CD8-positive, alpha-beta T cell (primary cell): ENCODE measurements at places on chromosomes 6 and 20.

DNA sequence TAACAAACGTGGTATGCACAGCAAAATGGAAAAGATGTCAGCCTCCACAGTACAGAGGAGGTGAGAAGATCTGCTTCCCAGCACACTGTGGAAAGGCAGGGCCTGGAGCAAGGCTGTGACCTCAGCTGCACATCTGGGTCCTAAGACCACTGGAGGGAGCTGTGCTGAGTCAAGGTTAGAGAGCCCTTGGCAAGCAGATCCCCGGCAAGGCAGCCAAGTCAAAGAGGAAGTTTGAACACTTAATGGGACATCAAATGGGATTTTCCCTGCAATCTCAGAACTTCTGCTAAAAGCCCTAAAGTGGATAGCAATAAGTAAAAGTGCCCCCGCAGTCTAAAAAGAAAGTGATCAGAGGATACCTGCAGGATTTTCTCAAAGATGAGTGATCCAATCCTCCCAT is 39.5 kb downstream of the UNC5CL start:
- no peak for DNase-seq

GRCh38 chr6:6946206-6947155 is 161.3 kb upstream of the RREB1 start:
- DNase-seq, result no peak

- DNase-seq, result no peak
Observed at GRCh38 chr6:108383981-108384380, 89.1 kb downstream of the AFG1L start.

- no peak for DNase-seq
Observed at GRCh38 chr20:57076152-57076652, 190.2 kb downstream of the BMP7 start.

DNA sequence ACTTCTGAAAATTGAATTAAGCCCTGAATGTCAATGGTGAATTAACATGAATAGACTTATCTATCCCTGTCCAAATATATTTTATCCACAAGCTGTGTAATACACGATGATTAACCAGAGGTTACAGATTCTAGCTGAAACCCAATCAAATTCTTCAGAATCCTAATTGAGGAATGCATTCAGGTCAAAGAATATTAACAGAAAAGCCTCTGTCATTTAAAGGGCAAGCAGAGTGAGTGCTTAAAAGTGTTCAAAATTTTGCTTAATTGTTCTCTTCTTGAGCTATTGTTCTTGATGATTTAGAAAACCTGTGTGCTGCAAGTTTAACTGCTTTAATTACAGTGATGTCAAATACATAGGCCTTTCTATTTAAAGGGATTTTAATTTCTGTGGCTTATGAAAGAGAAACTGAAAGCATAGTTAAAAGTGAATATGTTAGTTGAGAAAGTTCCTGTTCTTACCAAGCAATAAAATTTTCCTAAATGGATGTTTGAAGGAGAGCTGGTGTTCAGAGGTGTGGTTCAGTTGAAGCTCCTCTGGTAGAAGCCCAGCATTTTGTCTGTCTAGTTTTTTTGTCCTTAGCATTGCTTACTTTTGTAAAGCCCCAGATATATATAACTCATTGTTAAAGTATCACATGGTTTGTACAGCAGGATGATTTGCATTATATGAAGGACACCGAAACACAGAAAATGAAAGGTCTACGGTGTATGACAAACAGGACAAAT is 466.3 kb upstream of the PLCB4 start:
- DNase-seq, result no peak

GRCh38 chr6:109736273-109737025 is 45.4 kb downstream of the FIG4 start:
- no peak for DNase-seq

DNA sequence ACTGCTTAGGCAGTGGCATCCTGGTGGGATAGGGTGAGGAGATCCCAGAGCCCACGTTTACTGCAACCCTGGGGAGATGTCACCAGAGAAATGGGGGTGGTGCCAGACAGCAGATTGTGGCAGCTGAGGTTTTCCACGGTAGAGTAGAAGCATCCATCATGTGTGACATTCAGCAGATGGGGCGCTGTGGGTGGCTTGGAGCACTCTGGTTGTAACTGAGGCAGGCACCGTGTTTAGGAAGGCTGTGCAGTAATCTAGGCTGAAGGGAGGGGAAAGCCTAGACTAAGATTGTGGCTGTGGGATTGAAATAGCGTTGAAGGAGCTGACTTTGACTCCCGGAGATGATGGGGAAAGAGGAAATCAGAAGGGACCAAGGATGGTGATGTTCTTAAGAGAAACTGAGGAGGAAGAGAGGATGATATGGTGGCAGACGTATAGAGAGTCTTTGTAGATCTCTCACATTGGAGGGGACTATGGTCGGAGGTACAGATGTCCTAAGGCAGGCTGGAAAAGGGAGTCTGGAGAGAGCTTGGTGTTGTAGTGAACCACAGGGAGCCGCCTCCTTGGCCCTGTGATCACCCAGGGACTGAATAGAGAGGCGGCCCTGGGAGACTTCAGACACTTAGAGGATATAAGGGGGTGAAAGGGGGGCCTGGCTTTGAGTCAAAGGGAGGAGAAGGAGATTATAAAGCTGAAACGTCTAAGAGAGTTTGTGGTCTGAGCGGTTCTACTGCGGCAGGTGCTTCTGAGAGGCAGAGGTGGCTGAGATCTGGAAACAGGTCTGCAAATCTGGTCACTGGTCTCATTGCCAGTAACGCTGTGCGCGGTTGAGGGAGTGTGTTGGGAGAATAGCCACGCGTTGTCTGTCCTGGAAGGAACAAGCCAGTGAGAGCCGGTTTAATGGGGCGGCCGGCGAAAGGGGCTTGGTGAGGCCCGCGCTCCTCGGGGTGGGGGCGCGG is 792 bp upstream of the MICA start:
- no peak for DNase-seq

DNA sequence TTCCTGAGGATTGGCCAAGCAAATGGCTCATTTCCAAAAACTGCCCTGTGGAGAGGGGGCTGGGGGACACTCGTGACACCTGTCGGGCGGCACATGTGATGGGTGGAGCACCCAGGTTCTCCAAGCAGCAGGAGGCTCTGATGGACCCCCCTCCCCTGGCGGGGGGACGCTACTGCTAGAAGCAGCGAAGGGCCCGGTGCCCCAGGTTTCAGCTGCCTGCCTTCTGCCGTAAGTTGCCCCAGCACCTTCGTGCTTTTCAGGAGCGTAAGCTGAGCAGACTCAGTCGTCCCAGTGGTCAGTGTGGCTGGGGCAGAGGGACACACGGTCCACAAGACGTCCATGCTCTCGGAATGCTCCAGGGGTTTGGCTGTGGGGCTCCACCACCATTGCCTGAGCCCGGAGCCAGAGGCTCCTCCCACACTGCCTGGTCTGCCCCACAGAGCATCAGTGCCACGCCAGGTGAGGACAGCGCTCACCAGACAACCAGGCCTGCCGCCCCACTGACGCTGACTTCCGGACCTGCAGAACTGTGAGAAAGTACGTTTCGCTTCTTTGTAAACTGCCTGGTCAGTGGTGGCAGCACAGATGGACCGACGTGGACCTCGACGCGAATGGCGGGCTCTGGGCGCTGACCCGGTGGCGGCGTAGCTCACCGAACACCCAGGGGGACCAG is 4.1 kb upstream of the ADRM1 start:
- no peak for DNase-seq

DNA sequence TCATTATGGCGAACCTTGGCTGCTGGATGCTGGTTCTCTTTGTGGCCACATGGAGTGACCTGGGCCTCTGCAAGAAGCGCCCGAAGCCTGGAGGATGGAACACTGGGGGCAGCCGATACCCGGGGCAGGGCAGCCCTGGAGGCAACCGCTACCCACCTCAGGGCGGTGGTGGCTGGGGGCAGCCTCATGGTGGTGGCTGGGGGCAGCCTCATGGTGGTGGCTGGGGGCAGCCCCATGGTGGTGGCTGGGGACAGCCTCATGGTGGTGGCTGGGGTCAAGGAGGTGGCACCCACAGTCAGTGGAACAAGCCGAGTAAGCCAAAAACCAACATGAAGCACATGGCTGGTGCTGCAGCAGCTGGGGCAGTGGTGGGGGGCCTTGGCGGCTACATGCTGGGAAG is 22.5 kb upstream of the PRND start:
- no peak for DNase-seq

GRCh38 chr20:10594296-10594868 is 79.4 kb downstream of the JAG1 start:
- DNase-seq, result no peak

DNA sequence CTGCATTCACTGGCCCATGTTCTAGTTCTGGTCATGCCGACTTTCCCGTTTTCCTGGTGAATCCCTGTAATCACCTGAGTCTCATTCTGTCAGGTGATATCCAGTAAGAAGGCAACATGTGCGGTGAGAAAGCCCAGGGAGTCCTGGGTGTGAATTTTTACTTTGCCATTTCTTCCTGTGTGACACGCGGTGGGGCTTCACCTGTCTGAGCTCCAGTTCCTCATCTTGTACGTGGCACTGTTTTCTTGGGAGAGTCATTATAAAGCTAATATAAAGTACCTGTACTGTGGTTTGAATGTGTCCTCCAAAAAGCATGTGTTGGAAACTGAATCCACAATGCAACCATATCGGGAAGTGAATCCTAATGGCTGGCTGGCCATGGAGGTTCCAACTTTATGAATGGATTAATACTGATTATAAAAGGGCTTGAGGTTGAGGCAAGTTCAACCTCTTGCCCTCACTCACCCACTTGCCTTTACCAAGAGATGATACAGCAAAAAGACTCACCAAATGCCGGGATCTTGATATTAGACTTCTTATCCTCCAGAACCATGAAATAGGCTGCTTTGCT is 5.1 kb downstream of the HLA-E start:
- peak; percentile 44 for DNase-seq

DNA sequence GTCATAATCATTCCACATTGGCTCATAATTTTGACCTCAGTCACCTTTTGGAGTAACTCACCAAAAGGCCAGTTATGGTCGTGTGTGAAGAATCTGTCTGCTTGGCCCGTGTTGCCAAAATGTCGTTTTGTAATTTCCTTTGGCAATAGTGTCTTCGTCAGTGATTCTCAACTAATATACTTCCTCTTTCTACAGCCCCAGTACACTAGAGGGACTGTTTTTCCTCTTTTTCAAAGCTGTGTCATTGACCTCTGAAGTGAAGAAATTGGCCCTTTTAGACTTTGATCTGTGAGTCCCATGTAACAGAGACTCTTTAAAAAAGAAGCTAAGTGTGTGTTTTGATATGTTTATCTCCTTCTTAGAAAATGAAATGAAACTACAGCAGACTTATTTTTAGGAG is 5.2 kb downstream of the FOXO3 start:
- no peak for DNase-seq

- DNase-seq, result no peak
Observed at GRCh38 chr6:152161501-152161900, 354.0 kb downstream of the ESR1 start.

DNA sequence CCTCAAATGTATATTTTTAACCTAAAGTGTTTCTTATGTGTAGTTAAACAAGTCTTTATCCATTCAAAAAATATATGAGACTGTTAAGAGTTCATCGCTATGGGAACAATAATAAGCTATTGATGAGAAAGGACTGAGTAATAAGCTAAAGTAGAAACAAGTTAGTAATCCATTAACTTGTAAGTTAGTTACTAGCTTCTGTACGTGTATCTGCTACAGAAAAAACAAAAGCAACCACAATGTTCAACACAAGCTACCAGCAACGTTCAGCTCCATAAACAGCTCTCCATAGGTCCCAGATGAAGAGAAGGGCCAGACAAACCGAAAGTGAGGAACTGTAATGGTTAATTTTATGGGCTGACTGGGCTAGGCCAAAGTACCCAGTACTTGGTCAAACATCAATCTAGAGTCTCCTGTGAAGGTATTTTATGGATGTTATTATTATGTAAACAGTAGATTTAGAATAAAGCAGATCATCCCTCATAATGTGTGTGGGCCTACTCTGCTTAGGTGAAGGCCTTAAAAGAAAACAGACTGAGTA is 33.8 kb upstream of the FAM135A start:
- no peak for DNase-seq

DNA sequence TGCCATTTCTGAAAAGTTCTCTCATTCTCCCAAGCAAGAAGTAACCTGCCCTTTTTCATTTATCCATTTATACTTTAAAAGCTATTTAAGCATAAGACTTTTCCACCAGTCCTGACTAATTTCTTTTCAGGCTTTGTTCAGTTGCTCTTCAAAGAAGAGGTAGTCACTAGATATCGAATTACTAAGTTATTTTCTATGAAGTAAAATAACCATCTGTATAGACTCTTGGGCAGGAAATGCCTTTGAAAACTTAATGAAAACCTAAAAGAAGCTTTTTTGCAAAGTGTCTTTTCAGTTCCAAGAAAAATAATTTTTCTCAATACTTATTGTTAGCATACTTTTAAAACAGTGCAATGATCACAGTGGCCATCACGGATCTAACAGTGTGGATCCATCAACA is 31.3 kb upstream of the LAMP5 start:
- DNase-seq, result no peak
